ENCODE measurements at places on chromosomes 6 and 20.

DNA sequence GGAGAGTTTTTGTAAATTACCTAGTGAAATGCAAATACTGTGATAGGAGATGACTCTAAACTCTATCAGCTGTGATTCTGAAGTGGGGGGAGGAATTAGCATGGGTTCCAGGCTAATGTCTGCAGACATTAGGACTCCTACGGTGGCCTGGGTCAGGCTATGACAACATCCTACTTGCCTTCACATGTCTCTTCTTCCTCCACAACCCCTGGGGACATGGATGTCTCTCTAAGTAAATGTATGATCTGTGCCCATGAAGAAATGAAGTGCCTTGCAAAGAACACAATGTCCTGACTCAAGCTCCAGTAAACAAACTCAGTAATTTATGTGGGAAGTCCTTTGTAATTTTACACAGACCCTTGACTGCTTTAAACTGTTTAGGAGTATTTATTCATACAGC lies 165.8 kb upstream of the EEF1E1 start:
- no peak for DNase-seq

DNA sequence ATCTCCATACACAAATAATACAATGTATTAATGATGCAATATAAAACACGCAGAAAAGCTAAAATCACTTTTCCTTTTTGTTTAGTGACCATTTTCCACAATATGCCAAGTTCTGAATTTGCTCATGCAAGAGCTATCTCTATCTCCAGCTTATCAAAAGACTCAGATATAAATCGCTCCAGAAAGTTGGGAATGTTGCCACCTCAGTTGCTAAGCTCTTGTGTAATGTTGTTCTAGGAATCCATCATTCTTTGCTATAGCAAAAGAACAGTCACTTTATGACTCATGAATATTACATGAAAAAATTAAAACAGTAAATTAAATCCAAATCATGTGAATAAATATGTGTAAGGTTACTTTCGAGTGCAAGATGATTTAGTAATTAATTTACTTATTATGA lies 8.7 kb downstream of the PLAGL1 start:
- DNase-seq: no peak

- no peak for DNase-seq
These were observed 63.8 kb downstream of the UBR2 start for GRCh38 chr6:42627674-42628073.

DNA sequence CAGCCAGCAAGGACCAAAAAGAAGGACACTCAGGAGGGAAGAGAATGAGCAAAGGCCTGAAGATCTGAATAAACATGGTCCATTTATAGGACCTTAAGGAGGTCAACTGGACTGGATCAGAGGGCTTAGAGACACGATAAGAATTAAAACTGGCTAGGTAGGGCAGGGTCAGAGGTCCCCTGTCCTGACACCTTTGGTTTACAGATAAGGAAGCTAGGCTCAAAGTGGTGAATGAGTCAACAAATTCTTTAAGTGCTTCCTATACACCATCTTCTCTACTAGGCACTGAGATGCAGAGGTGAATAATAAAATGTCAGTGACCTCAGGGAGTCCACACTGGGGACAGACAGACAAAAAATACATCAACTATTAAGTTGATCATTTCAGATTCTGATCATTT lies 70.3 kb downstream of the HIVEP2 start:
- no peak for DNase-seq

- DNase-seq: no peak
These were observed 2.3 kb upstream of the GMDS start for GRCh38 chr6:2247664-2248063.

- DNase-seq: no peak
These were observed 110.3 kb downstream of the SOD2 start for GRCh38 chr6:159582736-159583135.

DNA sequence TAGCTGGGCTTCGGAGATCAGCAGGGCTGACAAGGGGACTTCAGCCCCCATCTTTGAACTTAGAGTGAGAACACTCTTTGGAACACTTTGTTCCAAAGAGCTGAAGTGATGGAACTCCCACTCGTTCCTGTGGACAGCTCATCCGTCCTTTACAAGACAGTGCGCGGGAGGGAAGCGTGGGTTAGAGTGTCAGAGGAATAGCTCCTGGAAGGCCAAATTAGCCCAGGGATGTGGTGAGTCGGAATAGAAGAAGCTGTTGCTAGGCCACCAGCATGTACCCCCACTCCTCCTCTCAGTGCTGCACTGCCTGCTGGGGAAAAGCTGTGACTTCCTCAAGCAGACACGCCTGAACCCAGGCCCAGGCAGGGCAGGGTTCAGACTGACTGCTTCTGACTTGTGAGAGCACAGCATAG lies 1.7 kb downstream of the SDCBP2 start:
- no peak for DNase-seq

DNA sequence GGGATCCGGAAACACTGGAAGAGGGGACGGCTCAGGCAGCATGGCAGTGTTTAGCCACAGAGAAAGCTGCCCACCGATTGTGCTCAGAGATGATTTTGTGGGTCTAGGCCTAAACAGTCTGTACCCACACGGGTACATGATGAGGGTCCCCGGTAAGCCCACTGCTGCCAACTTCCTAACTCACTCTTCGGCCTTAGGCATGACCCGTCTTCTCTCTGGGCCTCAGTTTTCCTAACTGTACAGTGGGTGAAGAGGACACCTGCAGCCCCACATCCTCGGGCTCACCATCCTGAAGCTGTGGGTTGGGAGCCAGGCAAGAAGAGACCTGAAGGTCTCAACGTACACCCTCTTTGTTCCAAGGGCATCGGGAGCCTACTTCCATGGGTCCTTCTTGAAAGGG lies 6.5 kb downstream of the FOXP4 start:
- DNase-seq: no peak

- no peak for DNase-seq
These were observed 133.8 kb upstream of the CCN2 start for GRCh38 chr6:132084811-132085509.

DNA sequence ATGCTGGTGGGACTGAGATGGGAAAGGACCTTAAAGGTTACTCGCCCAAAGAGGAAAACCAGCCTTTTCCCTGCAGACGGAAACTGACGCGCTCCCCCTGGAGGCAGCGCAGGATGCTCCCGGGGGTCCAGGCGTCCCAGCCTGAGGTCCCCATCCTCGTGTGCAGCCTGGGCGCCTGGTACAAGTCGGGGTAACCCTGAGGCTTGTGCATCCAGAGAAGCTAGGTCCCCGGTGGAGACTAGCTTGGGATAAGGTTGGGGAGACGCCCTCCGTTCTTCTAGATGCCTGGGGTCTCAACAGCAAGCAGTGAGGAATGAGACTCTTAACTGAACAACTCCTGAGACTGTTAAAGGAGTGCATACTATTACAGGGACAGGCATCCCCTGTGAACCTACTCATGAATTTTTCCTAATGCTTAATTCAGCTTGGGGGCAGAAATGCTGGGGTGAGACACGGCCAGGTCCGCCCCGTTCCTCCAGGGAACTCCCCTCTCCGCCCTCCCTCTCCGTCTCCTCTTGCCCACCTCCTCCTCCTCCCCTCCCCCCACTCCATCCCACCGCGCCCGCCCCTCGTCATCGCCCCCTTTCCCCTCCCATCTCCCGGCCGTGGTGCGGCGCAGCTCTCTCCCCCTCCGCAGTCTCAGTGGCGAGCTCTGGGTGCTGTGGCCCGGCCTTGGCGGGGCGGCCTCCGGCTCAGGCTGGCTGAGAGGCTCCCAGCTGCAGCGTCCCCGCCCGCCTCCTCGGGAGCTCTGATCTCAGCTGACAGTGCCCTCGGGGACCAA lies at the start of gene PRSS35:
PRSS35 (plus strand) TSS at position 634 of the 781 bp plus-strand sequence. CDS start 10,908 bp downstream, outside the sequence.
- no peak for DNase-seq

- no peak for DNase-seq
These were observed 555 bp downstream of the FAM120B start for GRCh38 chr6:170307080-170307545.

GRCh38 chr20:32648761-32649650 lies 24.7 kb downstream of the C20orf203 start:
- DNase-seq: no peak

DNA sequence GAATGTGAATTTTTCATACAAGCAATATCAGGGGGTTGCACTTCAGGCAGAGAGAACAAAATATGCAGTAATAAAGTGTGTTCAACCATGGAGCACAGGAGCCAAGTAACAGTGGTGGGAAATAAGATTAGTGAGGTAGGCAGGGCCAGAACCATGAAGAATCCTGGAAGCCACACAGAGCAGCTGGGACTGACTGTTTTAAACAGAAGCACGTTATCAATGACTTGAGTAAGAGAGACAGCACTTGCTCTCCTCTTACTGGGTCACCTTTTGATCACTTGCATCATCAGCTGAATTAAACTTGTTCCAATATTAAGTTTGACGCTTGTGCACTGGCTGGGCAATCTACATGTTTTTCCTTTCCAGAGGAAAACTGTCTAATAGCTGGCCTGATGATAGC lies 238.5 kb downstream of the TBX18 start:
- no peak for DNase-seq

- no peak for DNase-seq
These were observed 46.3 kb upstream of the FOXA2 start for GRCh38 chr20:22630701-22631100.

DNA sequence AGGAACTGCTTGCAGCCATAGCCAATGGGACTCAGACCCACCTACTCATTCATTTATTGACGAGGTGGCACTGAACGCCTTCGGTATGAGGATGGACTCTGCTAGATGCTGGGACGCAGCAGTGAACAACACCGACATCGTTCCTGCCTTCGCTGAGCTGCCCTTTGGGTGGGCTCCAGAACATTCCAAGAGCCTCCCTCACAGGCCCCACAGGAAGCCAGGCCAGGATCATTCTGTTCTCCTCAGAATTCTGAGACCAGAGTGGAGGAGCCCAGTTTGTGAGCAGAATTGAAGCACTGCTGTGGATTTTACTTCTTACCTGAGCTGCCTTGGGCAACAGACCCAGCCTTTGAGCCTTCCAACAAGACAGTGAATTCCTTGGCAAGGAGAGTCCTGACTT lies 82.1 kb downstream of the KCNB1 start:
- no peak for DNase-seq

DNA sequence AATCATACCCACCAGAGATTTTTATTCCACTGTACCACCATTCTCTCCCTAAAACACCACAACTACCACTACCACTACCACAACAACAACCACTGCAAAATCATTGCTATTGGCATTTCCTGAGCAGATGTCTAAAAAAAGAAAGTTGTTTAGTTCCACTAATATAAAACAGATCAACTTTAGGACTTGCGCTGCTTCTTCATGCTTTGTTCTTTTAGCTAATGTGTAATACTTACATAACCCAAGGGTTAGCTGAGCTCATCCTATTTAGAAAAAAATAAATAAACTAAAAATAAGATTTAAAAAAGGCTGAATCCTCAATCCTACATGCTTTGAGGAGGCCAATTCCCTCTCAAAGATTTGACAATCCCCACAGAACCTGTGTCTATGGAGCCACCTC lies 11.4 kb downstream of the IYD start:
- DNase-seq: no peak

GRCh38 chr6:127277878-127278843 lies 11.5 kb downstream of the RNF146 start:
- DNase-seq: no peak

- DNase-seq: no peak
These were observed 2.5 kb upstream of the NELFCD start for GRCh38 chr20:58978351-58979190.

- no peak for DNase-seq
These were observed 40.4 kb upstream of the BPIFA2 start for GRCh38 chr20:33127422-33128097.

GRCh38 chr6:21450149-21450548 lies 143.4 kb upstream of the SOX4 start:
- no peak for DNase-seq

GRCh38 chr6:422433-423054 lies 31.0 kb downstream of the IRF4 start:
- no peak for DNase-seq

DNA sequence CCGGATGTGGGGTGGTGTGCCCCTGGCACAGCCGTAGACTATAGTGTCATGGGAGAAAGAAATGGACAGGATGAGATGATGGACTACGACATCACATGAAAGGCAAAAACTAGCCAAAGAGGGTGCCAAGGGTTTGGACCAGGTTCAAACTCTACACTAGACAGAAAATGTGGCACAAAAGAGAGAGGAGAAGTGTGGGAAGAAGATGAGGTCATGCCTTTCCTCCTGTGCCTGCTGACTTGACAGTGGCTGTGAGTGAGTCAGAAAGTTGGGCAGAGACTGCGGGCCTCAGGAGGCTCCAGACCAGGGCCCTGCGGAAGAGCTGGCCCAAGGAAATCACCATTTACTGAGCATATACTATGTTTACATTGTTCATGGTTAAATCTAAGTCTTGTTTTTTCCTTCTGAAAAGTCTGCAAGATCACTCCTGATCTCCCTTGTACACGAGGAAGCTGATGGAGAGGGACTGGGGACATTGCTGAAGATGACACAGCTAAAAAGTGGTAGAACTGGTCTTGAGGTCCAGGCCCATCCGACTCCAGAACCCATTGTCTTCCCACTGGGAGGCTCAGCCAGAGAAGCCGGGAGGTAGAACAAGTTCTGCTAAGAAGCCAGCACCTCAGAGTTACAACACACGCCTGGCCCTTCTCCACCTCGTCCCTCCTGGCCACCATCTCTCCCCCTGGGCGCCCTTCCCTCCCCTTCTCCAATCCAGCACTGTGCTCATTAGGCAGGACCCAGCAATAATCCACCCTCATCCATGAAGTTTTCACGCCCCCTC lies 35.6 kb downstream of the CNKSR3 start:
- DNase-seq: no peak

- DNase-seq: no peak
These were observed 74.2 kb upstream of the VSTM2L start for GRCh38 chr20:37828684-37829083.

GRCh38 chr6:119346450-119346849 lies 3.1 kb downstream of the MAN1A1 start:
- no peak for DNase-seq

GRCh38 chr6:141426400-141426980 lies 706.2 kb upstream of the GJE1 start:
- no peak for DNase-seq

- DNase-seq: no peak
These were observed 217.0 kb upstream of the MYLIP start for GRCh38 chr6:15911753-15912504.

DNA sequence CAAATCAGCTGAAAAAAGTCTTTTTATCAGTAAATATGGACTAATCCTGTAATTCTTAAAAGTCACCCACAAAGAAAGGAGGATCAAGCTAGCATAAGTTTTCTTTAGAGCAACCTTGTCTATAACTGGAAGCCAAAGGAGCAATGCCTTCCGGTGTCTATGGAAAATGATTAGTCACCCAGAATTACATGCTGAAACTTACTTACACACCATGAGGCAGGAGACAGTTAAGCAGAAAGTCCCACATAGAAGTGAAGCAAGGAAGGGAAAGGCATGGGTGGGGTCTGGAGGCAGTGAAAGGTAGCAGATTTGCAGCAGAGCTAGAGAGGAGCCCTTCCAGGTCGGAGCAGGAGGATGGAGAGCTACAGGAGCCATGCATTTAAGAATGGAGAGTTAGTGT lies 153.7 kb upstream of the RIPOR2 start:
- no peak for DNase-seq
